ENCODE measurements at places on chromosomes 16 and 17. TPM values are rescaled to one million over a fixed set of nuclear protein-coding genes. Genes with fewer than 3 reads are reported as not detected.

The OR1A1 gene
- total RNA-seq, result not detected

DNA sequence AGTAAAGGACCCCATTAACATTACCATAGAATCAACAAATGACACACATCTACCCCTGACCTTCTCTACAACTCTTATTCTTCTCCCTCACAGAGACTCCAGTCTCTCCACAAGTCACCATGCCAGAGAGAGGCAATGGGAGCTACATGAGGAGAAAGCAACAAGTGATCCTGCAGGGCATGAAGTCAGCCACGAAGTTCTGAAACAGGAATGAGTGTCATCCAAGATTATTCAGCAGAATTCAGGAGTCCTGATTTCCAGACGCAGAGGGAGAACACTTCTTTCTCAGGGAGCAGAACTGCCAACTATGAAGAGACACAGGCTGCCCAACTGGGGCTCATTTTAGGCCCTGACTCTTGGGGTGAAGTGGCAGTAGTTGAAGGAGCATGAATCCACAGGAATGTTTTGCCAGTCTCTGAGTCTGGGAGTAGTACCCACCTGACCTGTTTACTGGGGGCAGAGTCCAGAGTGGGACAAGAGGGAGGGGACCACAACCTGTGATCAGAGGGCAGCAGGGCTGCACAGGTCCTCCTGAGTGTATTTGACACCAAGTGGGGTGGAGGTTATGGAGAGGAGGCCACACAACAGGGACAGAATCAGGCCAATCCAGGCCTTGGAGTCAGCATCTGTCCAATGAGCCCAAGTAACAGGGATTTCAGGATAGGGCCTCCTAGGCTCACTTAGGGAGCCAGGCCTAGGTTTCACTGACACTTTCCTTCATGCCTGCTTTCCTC is 2.4 kb upstream of the MTMR4 start:
- peak; percentile 27 for DNase-seq

The AOC3 gene
- total RNA-seq, result 1.4 TPM

The SLC16A5 gene
- total RNA-seq, result 4.6 TPM

DNA sequence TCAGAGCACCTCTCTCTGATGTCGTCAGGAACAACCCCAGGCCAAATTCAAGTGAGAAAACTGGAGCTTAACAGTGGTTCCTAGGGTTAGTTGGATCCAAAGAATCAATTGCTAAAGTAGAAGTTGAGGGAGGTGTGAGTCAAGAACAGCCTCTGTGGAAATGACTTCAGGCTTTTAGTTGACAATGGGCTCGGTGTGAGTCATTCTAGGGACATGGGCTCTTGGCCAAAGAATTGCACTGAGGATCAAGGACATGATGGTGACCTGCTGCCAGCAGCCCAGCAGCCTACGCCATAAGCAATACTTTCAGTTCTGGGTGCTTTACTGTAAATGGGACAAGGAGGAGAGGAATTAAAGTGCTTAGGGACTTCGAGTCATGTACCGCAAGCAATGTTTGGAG is 32.1 kb upstream of the SMURF2 start:
- DNase-seq, result no peak

DNA sequence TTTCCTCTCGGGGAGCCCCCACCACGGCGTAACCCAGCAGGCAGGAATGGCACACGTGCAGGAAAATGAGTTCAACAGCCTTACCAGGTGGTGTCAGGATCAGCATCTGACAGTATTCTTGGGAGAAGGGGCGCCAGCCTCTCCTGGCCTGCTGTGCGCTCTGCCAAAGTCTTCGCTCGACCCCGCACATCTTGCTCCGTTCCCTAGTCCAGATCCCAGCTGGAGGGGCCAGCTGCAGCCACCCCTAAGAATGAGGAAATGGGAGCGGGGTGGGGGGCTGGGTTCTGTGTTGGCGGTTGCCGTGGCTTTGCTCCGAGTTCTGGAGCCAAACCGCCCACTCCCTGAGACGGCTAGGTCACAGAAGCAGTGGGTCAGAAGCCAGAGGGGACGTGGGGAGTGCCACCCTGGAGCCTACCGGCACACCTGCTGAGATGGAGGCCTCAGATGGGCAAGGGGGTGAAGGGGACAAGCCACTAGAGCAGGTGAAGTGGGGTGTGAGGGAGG is at the start of gene CHCT1:
CHCT1 (plus strand) TSS at position 328 of the 504 bp plus-strand sequence; CDS start at position 432, 104 bp downstream.
- no peak for DNase-seq

- peak; percentile 46 for DNase-seq
Measured at GRCh38 chr17:49687878-49688491, 10.1 kb upstream of the SPOP start.

DNA sequence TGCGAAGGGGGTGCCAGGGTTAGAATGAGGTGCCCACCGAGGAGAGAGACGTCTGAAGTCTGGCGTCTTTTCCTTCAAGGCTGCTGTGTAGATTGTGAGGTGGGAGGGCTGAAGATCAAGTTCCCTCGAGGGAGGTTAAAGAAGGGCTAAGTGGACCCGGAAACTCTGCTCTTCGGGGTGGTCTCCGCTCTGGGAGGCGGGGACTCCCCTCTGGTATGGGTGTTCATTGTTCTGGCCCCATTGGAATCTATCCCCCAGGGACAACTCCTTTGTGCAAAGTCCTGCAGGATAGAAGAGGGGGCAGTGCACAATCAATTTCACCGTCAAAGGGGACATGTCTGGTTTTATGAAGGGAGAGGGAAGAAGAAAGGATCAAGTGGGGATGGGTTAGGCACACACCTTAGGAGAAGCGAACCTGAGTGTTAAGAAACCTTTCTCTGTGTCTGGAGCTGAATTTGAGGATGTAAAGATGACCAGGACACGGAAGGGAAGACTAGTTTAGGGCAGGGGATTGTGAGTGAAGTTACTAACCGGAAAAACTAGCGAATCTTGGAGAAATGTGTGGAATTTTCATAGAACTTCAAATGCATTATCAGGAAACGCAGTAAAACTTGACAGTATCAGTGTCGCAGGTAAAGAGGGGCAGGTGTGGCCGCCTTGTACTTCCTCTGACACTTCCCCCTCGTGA is 809 bp upstream of the RAB34 start:
- DNase-seq, result no peak

The ZNF469 gene
- total RNA-seq, result 0.66 TPM

- DNase-seq, result no peak
Measured at GRCh38 chr17:80833952-80834892, 157.4 kb upstream of the CHMP6 start.

- no peak for DNase-seq
Measured at GRCh38 chr16:28932339-28933141, 769 bp downstream of the CD19 start.

The ATP5PD gene
- 238 TPM for total RNA-seq

The MYCBPAP gene
- total RNA-seq, result 9.3 TPM

GRCh38 chr17:32835291-32835761 is 41.6 kb downstream of the MYO1D start:
- DNase-seq, result no peak

The STARD3 gene
- 69.0 TPM for total RNA-seq

DNA sequence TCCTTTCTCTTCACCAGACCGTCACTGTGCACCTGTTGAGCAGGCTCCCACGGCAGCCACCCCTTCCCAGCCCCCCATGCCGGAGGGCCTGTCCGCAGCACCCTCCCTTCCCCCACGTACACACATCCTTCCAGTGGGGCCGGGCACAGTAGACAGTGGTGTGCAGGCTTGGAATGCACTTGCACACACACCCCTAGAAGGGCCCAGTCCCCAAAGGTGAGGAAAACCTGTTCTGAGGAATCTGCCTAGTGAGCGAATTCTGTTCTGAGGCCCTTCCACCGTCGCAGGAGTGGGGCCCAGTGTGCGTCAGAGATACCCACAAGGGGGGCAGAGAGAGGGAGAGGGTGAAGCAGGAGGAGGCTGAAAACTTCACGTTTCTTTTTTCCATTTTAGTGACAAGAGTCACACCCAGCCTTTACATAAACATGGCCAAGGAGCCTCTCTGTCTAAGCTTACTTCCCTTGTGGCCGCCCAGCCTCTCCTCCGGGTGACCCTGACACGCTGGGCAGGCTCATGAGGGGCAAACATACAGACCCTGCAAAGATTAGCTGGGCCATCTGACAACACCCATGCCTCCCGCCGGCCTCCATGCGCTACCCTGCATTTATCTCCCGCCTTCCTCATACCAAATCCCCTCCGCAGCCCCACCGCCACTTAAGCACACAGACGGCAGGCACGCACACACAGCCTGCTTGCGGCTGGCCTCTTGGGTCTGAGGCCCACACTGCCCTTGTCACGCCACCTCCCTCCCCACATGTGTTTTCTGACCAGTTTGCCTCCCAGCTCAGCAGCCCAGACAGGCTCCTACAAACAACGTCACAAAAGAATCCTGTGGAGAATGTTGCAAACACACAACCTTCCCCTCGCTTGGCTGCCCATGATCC is 1.8 kb downstream of the ZBTB4 start:
- DNase-seq, result peak; percentile 39

GRCh38 chr17:74408815-74409214 is 23.1 kb upstream of the GPRC5C start:
- DNase-seq, result no peak

DNA sequence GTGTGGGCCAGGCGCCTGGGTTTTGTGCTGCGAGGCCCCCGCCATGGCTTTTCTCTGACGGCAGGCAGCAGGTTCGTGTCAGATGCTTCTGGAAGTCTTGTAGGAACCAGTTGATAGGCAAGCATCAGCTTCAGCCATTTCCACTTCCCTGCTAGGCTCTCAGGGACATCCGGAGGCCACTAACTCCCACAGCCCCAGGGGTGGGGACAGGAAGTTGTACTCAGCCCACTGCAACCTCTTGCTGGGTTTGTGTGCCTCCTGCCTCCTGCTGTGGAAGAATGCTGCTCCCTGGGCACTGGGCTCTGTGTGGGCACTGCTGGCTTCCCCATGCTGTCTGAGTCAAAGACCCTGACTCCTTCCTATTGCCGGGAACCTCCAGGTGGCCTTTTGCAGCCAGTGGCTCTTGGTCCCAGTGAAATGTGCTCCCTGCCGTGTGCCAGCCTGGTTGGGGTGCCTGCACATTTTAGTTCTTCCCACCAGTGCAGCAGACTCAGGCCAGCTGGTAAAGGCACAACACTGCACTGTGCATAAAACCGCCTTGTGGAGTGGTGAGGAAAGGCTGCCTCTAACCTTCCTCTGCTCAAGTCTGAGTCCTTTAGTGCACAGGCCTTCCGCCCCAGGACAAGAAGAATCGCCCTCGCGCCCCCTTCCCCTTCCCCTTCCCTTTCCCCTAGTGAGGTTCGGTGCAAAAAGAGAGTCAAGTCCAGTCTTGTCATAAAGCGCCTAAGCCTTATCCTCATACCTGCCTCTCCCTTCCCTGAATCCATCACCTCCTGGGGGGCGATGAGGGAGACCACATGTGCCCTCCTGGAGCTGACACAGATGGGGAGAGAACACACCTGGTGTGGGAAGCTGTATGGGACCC is 16.6 kb downstream of the LDHD start:
- DNase-seq, result peak; percentile 72

The GP1BA gene
- total RNA-seq, result not detected

GRCh38 chr16:12460064-12460392 is 343.7 kb downstream of the CPPED1 start:
- no peak for DNase-seq

The TMC7 gene
- not detected for total RNA-seq

- DNase-seq, result no peak
Measured at GRCh38 chr16:14187517-14188338, 116.6 kb downstream of the MRTFB start.

DNA sequence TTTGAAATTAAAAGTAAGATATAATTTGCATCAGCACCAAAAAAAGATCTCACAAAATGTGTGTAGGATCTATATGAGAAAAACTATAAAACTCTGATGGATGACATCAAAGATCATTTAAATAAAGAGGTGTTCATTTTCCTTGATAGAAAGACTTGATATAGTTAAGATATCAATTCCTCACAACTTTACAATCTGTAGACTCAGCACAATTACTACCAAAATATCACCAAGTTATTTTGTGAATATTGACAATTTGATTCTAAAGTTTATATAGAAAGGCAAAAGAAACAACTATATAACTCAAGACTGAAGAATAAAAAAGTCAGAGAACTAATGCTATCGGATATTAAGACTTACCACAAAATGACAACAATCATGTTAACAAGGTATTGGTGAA is 638.9 kb downstream of the HS3ST4 start:
- no peak for DNase-seq

DNA sequence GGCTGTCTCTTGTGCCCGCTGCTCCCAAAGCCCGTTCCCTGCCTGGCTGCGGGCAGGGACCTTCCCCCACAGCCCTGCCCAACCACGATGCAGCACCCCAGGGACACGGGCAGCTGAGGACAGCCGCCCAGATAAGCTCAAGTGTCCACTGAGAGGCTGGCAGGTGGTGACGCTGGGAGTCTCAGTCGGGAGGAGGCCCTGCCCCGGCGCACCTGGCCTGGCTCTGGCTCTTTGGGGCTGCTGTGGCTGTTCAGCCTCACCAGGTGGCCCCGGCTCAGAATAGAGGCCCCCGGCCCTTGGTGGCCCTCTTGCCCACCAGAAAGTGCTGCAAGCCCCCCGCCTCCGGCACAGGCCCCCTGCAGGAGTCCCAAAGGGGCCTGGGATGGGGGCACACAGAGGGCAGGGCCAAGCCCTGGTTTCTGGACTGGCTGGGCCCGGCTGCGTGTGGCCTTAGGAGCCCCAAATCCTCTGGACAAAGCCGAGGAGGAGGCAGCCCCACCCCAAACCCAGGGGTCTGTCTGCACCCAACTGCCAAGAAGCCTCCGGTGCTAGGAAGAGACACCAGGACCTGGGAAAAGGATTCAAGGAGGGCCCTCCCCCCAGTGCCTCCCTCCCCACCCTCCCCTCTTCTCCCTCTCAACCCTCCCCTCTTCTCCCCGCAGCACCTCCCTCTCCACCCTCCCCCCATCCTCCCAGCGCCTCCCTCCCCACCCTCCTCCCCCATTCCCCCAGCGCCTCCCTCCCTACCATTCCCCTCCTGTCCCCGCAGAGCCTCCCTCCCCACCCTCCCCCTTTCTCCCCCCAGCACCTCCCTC is 5.3 kb downstream of the NTHL1 start:
- DNase-seq, result no peak

The PITPNM3 gene
- 0.68 TPM for total RNA-seq

Measured in activated CD8-positive, alpha-beta T cell treated with anti-CD3 and anti-CD28 coated beads, Interleukin-2, amount 10 ng/mL, durations not matched to agents 7 days and 5 days (primary cell).